ENCODE measurements at places on chromosomes 13 and 19. TPM values are rescaled to one million over a fixed set of nuclear protein-coding genes. Genes with fewer than 3 reads are reported as not detected.

CBLC gene
- polyA plus RNA-seq, result not detected

PTGER1 gene
- 1.2 TPM for polyA plus RNA-seq

ZNF324 gene
- polyA plus RNA-seq, result 5.8 TPM

CLDN10 gene
- not detected for polyA plus RNA-seq

MICOS13 gene
- polyA plus RNA-seq, result 134 TPM

HIPK4 gene
- not detected for polyA plus RNA-seq

TIMM50 gene
- polyA plus RNA-seq, result 50.4 TPM

IZUMO4 gene
- not detected for polyA plus RNA-seq

HRC gene
- polyA plus RNA-seq, result not detected

CCDC122 gene
- 6.9 TPM for polyA plus RNA-seq

KLK2 gene
- not detected for polyA plus RNA-seq

FLT3LG gene
- polyA plus RNA-seq, result 36.6 TPM

SLC6A16 gene
- polyA plus RNA-seq, result 3.0 TPM

DNA sequence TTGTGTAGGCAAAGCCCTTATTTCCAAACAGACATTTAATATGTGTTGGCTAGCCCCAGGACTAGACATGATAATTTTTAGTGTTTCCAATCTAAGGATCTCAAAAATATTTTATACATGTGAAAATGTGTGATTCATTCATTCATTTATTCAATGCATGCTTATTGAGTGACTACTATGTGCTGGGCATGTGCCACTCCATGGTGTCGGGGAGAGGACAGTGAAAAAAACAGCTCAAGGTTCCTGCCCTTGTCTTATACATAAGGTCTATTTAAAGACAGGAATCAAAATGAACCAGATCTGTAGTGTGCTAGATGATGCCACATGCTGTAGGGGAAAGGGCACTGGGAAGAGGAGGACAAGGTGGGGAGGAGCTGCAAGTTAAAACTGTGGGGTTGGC, 36.5 kb downstream of the GJA3 start:
- H3K4me1 ChIP-seq, result peaks cover 22% of the 10 kb centered on the region
- H3K36me3 ChIP-seq, result no peaks in the 10 kb centered on the region
- no peak overlapping the region for H3K27ac ChIP-seq
- H3K27me3 ChIP-seq, result peaks cover 6% of the 10 kb centered on the region
- no peak overlapping the region for H3K4me3 ChIP-seq

DNA sequence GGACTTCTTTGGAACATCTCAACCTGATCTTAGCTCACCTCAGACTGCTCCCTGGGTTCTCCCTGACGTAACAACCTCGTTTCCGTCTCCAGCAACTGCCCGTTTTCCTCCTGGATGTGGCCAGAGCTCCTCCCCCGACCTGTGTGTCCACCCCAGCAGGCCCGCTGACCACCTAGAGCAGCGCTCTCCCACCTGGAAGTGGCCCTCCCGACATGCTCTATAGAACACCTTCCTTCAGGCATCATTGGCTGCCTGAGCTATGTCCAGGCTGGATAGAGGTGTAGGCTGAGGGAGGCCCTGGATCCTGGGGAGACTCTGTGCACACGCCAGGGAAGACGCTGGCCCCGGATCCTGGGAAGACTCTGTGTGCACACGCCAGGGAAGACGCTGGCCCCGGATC, 81.3 kb downstream of the TEX29 start:
- peaks cover 8% of the 10 kb centered on the region for H3K27me3 ChIP-seq
- H3K27ac ChIP-seq, result no peak overlapping the region
- no peak for DNase-seq
- H3K4me1 ChIP-seq, result no peaks in the 10 kb centered on the region
- H3K36me3 ChIP-seq, result no peaks in the 10 kb centered on the region

DNA sequence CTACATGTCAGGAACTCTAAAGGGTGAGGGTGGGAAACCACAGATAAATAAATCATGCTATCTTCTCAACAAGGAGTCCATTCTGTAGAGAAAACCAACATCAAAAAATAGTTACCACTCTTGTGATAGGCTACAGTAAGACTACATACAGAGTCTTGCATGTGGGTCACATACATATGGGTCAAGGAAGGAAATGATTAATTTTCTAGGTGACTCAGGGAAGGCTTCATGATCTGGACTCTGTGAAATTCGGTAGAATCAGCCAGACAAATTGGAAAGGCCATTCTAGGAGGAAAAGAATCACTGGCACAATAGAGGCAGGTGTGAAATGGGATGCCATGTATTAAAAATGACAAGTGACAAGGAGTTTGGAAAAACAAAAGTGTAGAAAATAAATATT, 638.9 kb downstream of the LIG4 start:
- DNase-seq, result no peak
- no peaks in the 10 kb centered on the region for H3K4me1 ChIP-seq
- H3K36me3 ChIP-seq, result no peaks in the 10 kb centered on the region
- no peak overlapping the region for H3K4me3 ChIP-seq
- no peak overlapping the region for H3K27ac ChIP-seq

DNA sequence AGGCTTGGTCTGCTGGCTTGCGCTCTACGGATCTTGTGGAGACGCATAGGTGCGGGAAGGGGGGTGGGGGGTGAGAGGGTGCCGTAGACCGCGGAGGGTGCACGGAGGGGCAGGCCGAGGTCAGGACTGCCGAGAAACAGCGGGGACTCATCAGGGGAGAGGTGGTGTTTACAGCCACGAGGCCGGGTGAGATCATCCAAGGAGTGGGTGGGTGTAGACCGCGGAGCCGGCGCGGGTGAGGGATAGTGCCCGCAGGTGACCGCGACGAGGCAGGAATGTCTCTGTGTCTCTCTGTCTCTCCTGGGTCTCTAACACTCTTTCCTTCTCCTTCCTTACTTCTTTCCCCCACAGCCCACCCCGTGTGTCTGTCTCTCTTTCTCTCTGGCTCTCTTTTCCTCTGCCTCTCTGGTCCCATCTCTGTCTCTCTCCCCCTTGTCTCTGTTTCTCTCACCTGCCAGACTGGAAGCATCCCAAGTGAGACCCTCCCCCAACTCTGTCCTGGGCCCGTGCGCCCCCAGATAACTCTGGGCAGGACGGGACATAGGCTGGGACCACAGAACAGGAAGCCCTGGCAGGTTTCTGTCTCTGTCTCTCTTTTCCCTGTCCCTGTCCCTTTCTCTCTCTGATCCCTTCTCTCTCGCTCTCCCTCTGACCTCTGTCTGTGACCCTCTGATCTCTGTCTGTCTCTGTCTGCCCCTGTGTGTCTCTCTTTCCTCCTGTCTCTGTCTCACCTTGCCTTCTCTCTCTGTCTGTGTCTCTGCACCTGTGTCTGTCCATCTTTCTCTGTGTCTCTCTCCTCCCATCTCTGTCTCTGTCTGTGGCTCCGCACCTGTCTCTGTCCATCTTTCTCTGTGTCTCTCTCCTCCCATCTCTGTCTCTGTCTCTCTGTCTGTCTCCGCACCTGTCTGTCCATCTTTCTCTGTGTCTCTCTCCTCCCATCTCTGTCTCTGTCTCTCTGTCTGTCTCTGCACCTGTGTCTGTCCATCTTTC, 1.8 kb upstream of the KLK4 start:
- no peak overlapping the region for H3K4me3 ChIP-seq
- H3K4me1 ChIP-seq, result peaks cover 11% of the 10 kb centered on the region
- no peaks in the 10 kb centered on the region for H3K36me3 ChIP-seq
- H3K27me3 ChIP-seq, result peaks cover 10% of the 10 kb centered on the region
- no peak overlapping the region for H3K27ac ChIP-seq

GRCh38 chr13:89790696-89791095, 1556.8 kb upstream of the MIR17HG start:
- DNase-seq, result no peak
- no peaks in the 10 kb centered on the region for H3K4me1 ChIP-seq

DNA sequence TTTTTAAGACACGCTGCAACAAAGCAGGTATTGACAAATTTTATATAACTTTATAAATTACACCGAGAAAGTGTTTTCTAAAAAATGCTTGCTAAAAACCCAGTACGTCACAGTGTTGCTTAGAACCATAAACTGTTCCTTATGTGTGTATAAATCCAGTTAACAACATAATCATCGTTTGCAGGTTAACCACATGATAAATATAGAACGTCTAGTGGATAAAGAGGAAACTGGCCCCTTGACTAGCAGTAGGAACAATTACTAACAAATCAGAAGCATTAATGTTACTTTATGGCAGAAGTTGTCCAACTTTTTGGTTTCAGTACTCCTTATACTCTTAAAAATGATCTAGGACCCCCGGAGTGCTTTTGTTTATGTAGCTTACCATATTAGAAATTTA, 1.2 kb downstream of the BRCA2 start:
- no peaks in the 10 kb centered on the region for H3K36me3 ChIP-seq
- H3K27me3 ChIP-seq, result peaks cover 22% of the 10 kb centered on the region
- no peak for DNase-seq
- no peak overlapping the region for H3K4me3 ChIP-seq
- H3K27ac ChIP-seq, result no peak overlapping the region

GRCh38 chr13:46178143-46178542, 3.8 kb downstream of the LCP1 start:
- peak overlapping the region; percentile 95 for H3K27ac ChIP-seq
- H3K4me3 ChIP-seq, result peak overlapping the region; percentile 98
- H3K36me3 ChIP-seq, result peaks cover 18% of the 10 kb centered on the region

DNA sequence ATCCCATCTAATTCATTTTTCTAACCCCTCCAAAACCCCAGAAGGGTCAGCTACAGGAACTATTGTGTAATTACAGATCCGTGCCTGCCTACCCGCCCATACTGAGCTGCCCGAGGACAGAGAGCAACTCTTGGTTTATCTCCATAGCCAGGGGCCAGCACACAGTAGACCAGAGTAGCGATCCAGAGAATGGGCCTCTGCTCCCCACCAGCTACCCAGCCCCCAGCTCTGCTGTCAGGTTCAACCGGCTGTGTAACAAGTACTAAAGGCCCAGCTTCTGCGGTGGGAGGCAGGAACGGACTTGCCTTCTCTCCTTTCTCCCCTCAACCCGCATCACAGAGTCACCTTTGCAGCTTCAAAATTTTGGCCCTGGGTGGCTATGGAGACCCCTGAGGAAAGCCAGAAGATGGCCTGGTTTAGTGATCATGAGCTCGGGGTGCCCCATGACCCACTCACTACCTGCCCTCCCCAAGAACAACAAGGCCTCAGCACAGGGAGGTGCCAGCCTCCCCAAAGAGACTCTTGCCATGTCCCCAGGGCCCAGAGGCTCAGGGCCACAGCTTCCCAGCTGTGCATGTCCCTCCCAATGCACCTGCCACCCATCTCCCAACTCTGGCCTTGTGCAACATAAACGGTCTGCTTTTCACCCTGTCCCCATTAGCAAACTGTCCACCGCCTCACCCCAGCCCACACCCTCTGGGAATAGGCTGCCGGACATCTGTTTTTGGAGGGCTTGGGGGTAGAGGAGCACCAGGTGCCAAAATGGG, 5.7 kb downstream of the CALM3 start:
- H3K4me1 ChIP-seq, result peaks cover 43% of the 10 kb centered on the region
- peaks cover 12% of the 10 kb centered on the region for H3K36me3 ChIP-seq
- H3K4me3 ChIP-seq, result no peak overlapping the region
- peaks cover 7% of the 10 kb centered on the region for H3K27me3 ChIP-seq
- no peak for DNase-seq

DNA sequence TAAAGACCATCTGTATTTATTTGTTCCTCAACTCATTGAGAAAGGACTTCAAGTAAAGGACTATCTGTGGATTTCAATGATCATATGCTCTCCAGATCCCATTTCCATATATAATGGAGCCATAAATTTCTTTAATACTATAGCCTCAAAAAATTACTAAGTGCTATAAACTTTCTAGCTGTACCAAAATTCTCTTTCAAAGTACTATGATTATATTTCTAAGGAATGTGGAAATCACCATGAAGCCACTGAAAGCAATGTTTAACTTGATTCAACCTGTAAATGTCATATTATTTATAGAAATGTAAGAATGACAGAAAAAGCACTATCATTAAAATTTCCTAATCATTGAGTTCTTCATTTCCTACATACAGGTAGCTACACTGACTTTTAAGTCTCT, 20.7 kb downstream of the TBC1D4 start:
- no peaks in the 10 kb centered on the region for H3K4me1 ChIP-seq
- H3K27ac ChIP-seq, result no peak overlapping the region
- H3K4me3 ChIP-seq, result no peak overlapping the region
- no peak for DNase-seq
- H3K36me3 ChIP-seq, result no peaks in the 10 kb centered on the region

- peaks cover 30% of the 10 kb centered on the region for H3K4me1 ChIP-seq
- H3K4me3 ChIP-seq, result peak overlapping the region; percentile 96
- peaks cover 44% of the 10 kb centered on the region for H3K27me3 ChIP-seq
- DNase-seq, result peak; percentile 86
Measured at GRCh38 chr19:1942078-1942933, 1.3 kb downstream of the CSNK1G2 start.

DNA sequence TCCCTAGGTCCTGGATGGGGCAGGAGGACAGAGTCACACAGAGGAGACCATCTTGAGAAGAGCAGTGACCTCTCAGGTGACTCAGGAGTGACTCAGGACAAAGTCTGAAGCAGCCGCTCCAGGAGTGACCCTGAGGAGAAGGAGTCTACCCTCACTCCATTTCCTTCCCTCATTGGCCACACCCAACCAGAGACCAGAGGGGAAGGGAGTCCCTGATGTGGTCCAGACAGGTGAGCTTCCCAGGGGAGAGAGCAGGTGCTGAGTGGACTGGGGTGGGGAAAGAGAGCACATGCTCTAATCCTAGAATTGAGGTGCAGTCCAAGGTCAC, 75.5 kb upstream of the MEDAG start:
- H3K27ac ChIP-seq, result no peak overlapping the region
- H3K27me3 ChIP-seq, result peaks cover 4% of the 10 kb centered on the region
- no peaks in the 10 kb centered on the region for H3K4me1 ChIP-seq
- no peaks in the 10 kb centered on the region for H3K36me3 ChIP-seq
- DNase-seq, result no peak

DNA sequence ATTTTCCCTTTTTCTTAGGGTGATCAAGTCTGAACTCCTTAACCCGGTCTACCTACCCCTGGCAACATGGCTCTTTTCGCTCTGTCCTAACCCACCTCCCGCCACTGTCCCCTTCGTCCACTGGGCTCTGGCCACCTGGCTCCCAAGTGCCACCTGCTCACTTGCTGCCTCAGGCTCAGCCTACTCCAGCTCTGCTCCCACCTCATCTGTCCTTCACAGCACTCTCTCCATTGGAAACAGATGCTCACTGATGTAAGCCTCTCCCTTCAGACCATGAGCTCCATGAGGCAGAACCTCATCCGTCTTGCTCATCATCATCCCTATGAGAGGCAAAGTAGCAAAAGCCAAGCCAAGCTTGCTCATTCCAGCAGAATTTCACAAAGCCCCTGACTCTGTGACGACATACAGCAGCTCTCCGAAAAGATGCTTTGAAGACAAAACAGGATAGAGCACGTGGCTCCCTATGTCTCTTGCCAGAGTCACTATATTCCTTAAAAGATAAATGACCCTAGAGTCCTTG, 35.3 kb upstream of the AMER2 start:
- no peaks in the 10 kb centered on the region for H3K4me1 ChIP-seq
- H3K27me3 ChIP-seq, result peaks cover 2% of the 10 kb centered on the region
- H3K27ac ChIP-seq, result no peak overlapping the region
- no peak overlapping the region for H3K4me3 ChIP-seq
- no peaks in the 10 kb centered on the region for H3K36me3 ChIP-seq
- DNase-seq, result no peak

All from immature natural killer cell (primary cell).